ENCODE measurements at places on chromosomes 6 and 20.

- no peak for DNase-seq
These were observed 857.0 kb downstream of the KIF16B start for GRCh38 chr20:15716256-15716655.

- no peak for DNase-seq
These were observed 79.7 kb upstream of the FYN start for GRCh38 chr6:111952821-111953540.

GRCh38 chr6:163659803-163660202 lies 245.3 kb downstream of the QKI start:
- no peak for DNase-seq

- no peak for DNase-seq
These were observed 324.3 kb downstream of the CDH4 start for GRCh38 chr20:61576372-61576771.

- no peak for DNase-seq
These were observed 182.5 kb upstream of the HDAC2 start for GRCh38 chr6:114153448-114153847.

DNA sequence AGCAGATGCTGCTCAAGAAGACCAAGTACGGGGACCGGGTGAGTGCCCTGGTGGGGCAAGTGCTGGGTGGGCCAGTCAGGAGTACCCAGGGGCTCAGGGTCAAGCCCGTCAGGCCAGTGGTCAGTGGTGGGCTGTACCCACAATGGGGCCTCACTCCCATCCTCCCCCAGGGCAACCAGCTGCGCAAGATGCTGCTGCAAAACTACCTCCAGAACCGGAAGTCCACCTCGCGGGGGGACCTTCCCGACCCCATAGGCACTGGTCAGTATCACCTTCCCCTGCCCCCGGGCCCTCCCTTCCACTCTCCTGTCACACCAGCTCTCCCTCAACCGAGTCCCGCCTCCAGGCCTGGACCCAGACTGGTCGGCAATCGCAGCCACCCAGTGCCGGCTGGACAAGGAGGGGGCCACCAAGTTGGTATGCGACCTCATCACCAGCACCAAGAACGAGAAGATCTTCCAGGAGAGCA lies 27.0 kb downstream of the UQCC2 start:
- no peak for DNase-seq

- no peak for DNase-seq
These were observed 52.2 kb upstream of the DTNBP1 start for GRCh38 chr6:15715060-15715459.

- no peak for DNase-seq
These were observed 11.2 kb downstream of the SIRPB2 start for GRCh38 chr20:1479831-1480595.

- DNase-seq, result no peak
These were observed 30.4 kb downstream of the SRC start for GRCh38 chr20:37376324-37376723.

GRCh38 chr6:105952772-105953690 lies 133.1 kb upstream of the PRDM1 start:
- no peak for DNase-seq

DNA sequence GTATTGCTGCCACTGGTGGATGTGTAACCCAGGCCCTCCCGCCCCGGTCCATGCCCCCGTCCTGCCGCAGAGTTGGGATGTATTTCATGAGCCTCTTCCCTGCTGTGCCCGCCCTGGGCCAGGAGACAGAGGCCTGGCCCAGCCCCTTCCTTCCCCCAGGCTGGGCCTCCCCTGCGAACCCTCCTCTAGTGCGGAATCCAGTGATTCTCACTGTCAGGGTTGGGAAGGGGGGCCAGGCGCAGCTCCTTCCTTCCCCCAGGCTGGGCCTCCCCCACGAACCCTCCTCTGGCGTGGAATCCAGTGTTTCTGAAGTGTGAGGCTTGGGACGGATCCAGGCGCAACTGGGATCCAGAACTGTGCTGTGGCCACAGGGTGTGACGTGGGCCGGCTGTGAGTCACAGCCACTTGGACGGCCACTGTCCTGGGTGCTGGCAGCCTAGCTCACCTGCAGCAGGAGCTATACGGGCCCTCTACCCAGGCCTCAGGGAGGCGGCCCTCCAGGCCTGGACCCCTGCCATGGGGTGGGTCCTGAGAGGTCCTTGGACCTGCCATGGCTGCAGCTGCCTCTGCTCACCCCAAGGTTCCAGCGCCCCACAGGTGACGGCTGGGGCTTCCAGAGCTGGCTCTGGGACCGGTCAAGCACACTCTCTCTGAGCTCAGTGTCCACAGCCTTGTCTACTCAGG lies 28.3 kb downstream of the COL20A1 start:
- DNase-seq, result no peak

GRCh38 chr6:112311950-112312547 lies 35.1 kb upstream of the RFPL4B start:
- DNase-seq, result no peak

GRCh38 chr6:94559829-94560537 lies 1017.4 kb upstream of the MANEA start:
- DNase-seq, result no peak

DNA sequence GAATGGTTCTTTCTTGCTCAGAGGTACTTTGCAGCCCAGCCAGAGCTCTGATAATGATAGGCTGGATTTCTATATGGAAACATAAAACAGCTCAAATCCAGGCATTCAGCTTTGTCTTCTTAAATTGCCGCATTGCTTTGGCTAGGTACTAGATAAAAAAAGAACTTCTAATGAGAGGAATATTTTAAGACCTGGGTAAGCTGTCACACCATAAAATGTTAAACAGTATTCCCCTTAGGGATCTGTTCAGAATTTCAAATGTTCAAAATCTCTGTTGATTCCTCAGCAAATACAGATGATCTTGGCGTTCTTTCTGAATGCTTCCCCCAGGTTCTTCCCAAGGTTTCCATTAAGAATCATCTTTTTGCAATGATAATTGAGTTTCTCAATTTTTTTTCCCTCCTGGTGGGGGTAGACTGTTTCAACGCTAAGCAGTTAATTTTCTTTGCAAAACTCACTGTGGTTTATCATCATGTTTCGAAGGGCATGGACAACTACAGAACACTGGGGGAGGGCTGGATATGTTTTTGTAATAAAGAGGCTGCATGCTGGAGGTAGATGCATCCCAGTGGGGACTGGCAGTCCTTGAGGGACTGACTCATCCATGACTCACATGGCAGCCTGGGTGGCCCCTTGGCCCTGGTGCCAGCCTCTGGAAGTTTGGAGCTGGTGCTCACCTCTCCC lies 31.0 kb downstream of the TIAM2 start:
- DNase-seq, result no peak

- DNase-seq, result no peak
These were observed 34.2 kb upstream of the RPN2 start for GRCh38 chr20:37144856-37145404.
